T-helper 17 cell (primary cell): ENCODE measurements at places on chromosomes 1 and 21. TPM values are rescaled to one million over a fixed set of nuclear protein-coding genes. Genes with fewer than 3 reads are reported as not detected.

GRCh38 chr21:36126208-36126565 is 8.7 kb upstream of the CBR3 start:
- no peaks in the 10 kb centered on the region for H3K27me3 ChIP-seq
- no peak overlapping the region for H3K4me3 ChIP-seq
- H3K36me3 ChIP-seq, result no peaks in the 10 kb centered on the region
- peaks cover 24% of the 10 kb centered on the region for H3K4me1 ChIP-seq

The DPT gene
- total RNA-seq, result not detected

- no peaks in the 10 kb centered on the region for H3K27me3 ChIP-seq
- peaks cover 41% of the 10 kb centered on the region for H3K4me1 ChIP-seq
- peak overlapping the region; percentile 98 for H3K27ac ChIP-seq
- H3K4me3 ChIP-seq, result peak overlapping the region; percentile 45
- DNase-seq, result no peak
Measured at GRCh38 chr1:24540051-24540905, 15.6 kb upstream of the NCMAP start.

The DUSP10 gene
- total RNA-seq, result 95.6 TPM

The GABRD gene
- 0.17 TPM for total RNA-seq

- peak overlapping the region; percentile 96 for H3K4me3 ChIP-seq
- H3K4me1 ChIP-seq, result peaks cover 63% of the 10 kb centered on the region
- no peaks in the 10 kb centered on the region for H3K36me3 ChIP-seq
- H3K27me3 ChIP-seq, result no peaks in the 10 kb centered on the region
- H3K27ac ChIP-seq, result peak overlapping the region; percentile 94
- no peak for DNase-seq
Measured at GRCh38 chr21:25563361-25564116, 43.7 kb downstream of the MRPL39 start.

DNA sequence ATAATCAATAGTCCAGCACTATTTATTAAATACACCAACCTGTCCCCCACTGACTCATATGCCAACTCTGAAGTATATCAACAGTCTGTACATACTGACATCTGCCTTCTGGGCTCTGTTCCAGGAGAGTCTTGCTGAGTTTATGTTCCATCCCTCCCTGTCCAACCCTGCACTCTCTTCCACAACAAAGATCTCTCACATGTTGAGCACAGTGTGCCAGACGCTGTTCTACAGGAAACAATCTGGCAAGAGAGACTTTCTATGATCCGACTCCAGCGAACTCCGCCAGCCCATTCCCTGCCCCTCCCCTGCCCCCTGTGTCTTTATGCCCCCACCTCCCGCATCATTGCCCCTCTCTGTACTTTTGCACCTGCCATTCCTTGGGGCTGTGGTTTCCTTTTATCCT is 3.4 kb downstream of the LACTBL1 start:
- H3K4me1 ChIP-seq, result peaks cover 6% of the 10 kb centered on the region
- H3K27ac ChIP-seq, result no peak overlapping the region
- peaks cover 58% of the 10 kb centered on the region for H3K27me3 ChIP-seq
- peaks cover 7% of the 10 kb centered on the region for H3K36me3 ChIP-seq

The DNASE2B gene
- total RNA-seq, result not detected

GRCh38 chr1:94726981-94727685 is 93.0 kb upstream of the SLC44A3 start:
- no peak overlapping the region for H3K4me3 ChIP-seq
- peaks cover 17% of the 10 kb centered on the region for H3K27me3 ChIP-seq
- H3K4me1 ChIP-seq, result peaks cover 3% of the 10 kb centered on the region
- no peak for DNase-seq
- H3K27ac ChIP-seq, result no peak overlapping the region
- no peaks in the 10 kb centered on the region for H3K36me3 ChIP-seq

DNA sequence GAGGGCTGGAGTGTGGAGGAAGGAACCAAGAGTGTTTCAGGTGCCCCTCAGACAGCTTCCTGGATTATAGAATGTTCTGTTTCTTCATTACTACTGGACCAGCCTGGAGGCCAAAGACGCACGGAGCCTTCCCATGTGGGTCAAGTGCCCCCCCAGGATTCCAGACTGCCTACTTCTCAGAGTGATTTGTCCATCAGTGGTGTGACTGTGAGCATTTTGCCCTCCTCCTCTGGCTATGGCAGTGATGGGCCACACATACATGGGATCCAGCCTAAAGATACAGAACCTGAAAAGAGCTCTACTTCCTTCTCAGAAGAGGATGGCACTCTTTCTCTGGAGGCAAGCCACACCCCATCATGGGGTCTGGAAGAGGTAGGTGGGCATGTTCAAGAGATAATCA is 64.9 kb downstream of the MACF1 start:
- H3K27me3 ChIP-seq, result no peaks in the 10 kb centered on the region
- peak overlapping the region; percentile 94 for H3K27ac ChIP-seq
- H3K4me3 ChIP-seq, result no peak overlapping the region
- DNase-seq, result no peak
- H3K36me3 ChIP-seq, result peaks cover 9% of the 10 kb centered on the region
- H3K4me1 ChIP-seq, result peaks cover 58% of the 10 kb centered on the region

DNA sequence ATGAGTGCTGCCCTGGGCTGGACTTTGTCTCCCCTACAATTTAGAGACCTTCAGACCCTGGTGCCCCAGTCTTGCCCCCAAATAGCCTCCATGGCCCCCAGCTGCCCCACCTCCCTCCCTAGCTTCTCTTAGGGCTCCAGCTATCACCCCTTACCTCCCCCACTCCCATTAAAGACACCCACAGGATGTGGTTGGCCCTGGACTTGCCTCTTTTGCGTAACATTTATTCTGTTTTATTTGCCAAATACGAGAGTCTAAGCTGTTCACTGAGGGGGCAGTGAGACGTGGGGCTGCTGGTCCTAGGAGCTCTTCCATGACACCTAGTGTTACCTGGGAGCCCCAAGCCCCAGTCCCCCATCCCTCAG is 4.5 kb downstream of the ZC3H12A start:
- no peak for DNase-seq
- H3K36me3 ChIP-seq, result peaks cover 10% of the 10 kb centered on the region
- H3K27me3 ChIP-seq, result no peaks in the 10 kb centered on the region
- peak overlapping the region; percentile 99 for H3K27ac ChIP-seq
- peaks cover 35% of the 10 kb centered on the region for H3K4me1 ChIP-seq

The TAS1R3 gene
- total RNA-seq, result 0.72 TPM

DNA sequence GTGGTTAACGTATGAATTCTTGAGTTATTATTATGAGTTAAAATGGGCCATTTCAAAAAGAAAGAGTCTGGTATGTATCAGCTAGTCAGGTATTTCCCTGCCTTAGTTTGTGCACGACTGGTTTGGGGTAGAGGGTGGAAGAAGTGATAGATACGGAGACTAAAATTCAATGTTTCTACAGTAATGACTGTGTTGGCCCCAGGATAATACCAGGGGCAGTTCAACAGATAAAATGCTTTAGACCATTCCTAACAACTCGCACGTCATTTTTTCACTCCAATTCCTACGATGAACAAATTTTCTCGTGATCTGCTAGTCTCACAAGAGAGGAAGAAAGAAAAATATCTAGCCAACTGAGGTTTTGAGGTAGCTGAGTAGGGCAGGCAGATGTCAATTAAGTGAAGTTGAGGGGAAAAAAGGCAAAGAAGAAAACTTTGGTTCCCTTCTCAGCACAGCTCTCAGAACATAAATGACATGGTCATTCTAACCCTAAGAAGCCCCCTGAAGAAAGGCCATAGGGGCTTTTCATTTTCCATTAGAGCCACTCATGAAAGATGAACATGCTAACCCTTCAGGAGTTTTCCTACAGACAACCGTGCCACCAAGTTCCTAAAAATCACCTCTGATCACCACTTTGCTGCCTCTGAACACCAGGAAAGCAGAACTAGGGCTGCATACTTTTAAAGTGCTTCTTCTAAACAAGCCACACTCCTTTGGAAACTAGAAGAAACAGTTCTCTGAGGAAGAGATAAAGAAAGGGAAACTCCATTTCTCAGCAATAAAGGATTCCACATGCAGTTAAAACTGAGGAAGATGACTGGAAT is 5.6 kb downstream of the MCOLN2 start:
- peaks cover 2% of the 10 kb centered on the region for H3K36me3 ChIP-seq
- DNase-seq, result no peak
- H3K27me3 ChIP-seq, result peaks cover 39% of the 10 kb centered on the region
- H3K4me1 ChIP-seq, result peaks cover 25% of the 10 kb centered on the region
- H3K27ac ChIP-seq, result no peak overlapping the region

DNA sequence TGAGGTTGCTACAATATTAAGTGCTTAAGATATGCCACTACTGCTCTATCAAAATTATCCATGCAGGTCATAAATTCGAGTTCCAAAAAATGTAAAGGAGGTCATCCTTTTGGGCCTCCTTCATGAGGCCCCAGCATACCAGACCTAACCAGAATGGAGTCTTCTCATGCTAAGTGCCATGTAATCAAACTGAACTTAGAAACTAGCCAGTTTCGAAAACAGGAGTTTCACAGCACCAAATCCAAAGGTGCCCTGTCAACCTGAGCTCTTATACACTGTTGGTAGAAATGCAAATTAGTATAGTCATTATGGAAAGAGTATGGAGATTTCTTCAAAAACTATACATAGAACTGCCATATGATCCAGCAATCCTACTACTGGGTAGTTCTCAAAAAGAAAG is 320.5 kb downstream of the ST6GALNAC3 start:
- H3K4me1 ChIP-seq, result no peaks in the 10 kb centered on the region
- no peak overlapping the region for H3K4me3 ChIP-seq
- H3K36me3 ChIP-seq, result no peaks in the 10 kb centered on the region
- H3K27ac ChIP-seq, result no peak overlapping the region
- H3K27me3 ChIP-seq, result no peaks in the 10 kb centered on the region
- DNase-seq, result no peak

GRCh38 chr1:26960625-26960966 is 328 bp upstream of the KDF1 start:
- peaks cover 2% of the 10 kb centered on the region for H3K36me3 ChIP-seq
- H3K4me3 ChIP-seq, result peak overlapping the region; percentile 92
- H3K4me1 ChIP-seq, result peaks cover 6% of the 10 kb centered on the region
- DNase-seq, result no peak

GRCh38 chr1:174963529-174964125 is 36.1 kb upstream of the CACYBP start:
- no peaks in the 10 kb centered on the region for H3K36me3 ChIP-seq
- H3K27ac ChIP-seq, result peak overlapping the region; percentile 99
- no peak overlapping the region for H3K4me3 ChIP-seq
- DNase-seq, result no peak
- no peaks in the 10 kb centered on the region for H3K27me3 ChIP-seq

DNA sequence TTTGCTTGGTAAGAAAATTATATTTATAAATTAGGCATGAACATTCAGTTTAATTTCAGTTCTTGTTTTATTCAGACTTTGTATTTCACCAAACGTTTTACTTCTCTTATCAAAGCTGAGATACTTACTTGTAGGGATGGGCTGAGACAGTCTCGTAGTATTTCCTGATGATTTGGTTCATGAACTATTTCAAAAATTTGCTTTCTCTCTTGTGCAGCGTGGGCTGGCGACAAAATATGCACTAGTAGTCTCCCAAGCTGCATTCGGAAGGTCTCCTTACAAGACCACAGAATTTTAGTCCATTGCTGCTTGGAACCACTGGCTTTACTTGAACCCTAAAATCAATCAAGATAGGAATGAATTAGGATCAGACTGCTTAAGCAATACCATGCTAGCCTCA is 91.7 kb upstream of the GNG4 start:
- peaks cover 1% of the 10 kb centered on the region for H3K4me1 ChIP-seq
- no peak for DNase-seq
- H3K27me3 ChIP-seq, result no peaks in the 10 kb centered on the region
- peaks cover 20% of the 10 kb centered on the region for H3K36me3 ChIP-seq

- no peak for DNase-seq
- H3K36me3 ChIP-seq, result peaks cover 2% of the 10 kb centered on the region
- no peak overlapping the region for H3K4me3 ChIP-seq
- H3K27ac ChIP-seq, result no peak overlapping the region
- H3K4me1 ChIP-seq, result peaks cover 2% of the 10 kb centered on the region
Measured at GRCh38 chr21:32306021-32306780, 7.5 kb downstream of the MRAP start.

GRCh38 chr1:228141226-228142044 is 1.4 kb downstream of the GUK1 start:
- peak overlapping the region; percentile 94 for H3K27ac ChIP-seq
- DNase-seq, result no peak
- H3K4me3 ChIP-seq, result peak overlapping the region; percentile 96
- no peaks in the 10 kb centered on the region for H3K36me3 ChIP-seq

GRCh38 chr1:174874331-174875053 is 125.3 kb upstream of the CACYBP start:
- DNase-seq, result no peak
- H3K4me1 ChIP-seq, result peaks cover 8% of the 10 kb centered on the region
- no peaks in the 10 kb centered on the region for H3K27me3 ChIP-seq
- no peaks in the 10 kb centered on the region for H3K36me3 ChIP-seq
- peak overlapping the region; percentile 66 for H3K27ac ChIP-seq
- H3K4me3 ChIP-seq, result peak overlapping the region; percentile 76

DNA sequence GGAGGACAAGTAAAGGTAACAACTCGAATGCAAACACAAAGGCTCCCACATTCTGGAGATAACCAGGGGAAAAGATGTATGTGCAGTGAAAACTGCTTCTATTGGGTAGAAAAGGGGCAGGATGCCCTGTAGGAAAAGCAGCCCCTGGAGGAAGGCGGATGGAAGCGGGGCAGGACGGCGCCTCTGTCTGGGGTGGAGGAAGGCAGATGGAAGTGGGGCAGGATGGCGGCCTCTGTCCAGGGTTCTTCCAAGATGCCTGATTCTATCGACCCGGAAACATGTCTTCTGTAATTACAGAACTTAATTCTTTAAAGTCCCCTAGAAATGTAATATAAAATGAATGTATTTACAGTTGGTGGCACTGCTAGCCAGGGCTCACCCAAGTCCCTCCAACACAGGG is 24.0 kb upstream of the LRRC47 start:
- H3K27me3 ChIP-seq, result no peaks in the 10 kb centered on the region
- DNase-seq, result no peak
- H3K36me3 ChIP-seq, result peaks cover 23% of the 10 kb centered on the region
- H3K27ac ChIP-seq, result peak overlapping the region; percentile 69
- no peak overlapping the region for H3K4me3 ChIP-seq
- H3K4me1 ChIP-seq, result peaks cover 11% of the 10 kb centered on the region

GRCh38 chr1:8294170-8294697 is 23.7 kb upstream of the SLC45A1 start:
- H3K4me3 ChIP-seq, result no peak overlapping the region
- H3K27ac ChIP-seq, result no peak overlapping the region

GRCh38 chr1:54791880-54792522 is 9.1 kb downstream of the TTC22 start:
- H3K4me3 ChIP-seq, result no peak overlapping the region
- peaks cover 21% of the 10 kb centered on the region for H3K4me1 ChIP-seq
- DNase-seq, result no peak
- H3K27ac ChIP-seq, result no peak overlapping the region

DNA sequence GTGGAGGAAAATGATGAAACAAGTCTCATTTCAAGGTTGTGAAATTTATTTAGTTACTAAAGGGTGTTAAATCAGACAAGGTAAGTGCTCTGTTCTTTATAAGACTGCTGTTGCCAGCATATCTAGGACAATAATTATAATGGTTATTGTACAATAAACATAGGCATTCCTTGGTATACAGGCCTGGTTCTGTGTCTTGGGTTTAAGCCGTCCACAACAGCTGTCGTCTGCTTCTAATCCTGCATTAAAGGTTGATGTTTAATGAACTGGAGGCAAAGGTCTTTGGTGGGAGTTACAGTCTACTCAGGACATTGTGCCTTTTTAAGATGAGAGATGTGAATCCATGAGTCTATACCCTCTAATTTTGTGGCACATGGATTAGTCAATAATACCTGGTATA is 23.4 kb upstream of the FMO4 start:
- peaks cover 69% of the 10 kb centered on the region for H3K27me3 ChIP-seq
- no peak overlapping the region for H3K27ac ChIP-seq
- no peak overlapping the region for H3K4me3 ChIP-seq
- H3K36me3 ChIP-seq, result peaks cover 2% of the 10 kb centered on the region
